CD4-positive, alpha-beta memory T cell (primary cell): ENCODE measurements at places on chromosomes 5 and 9. TPM values are rescaled to one million over a fixed set of nuclear protein-coding genes. Genes with fewer than 3 reads are reported as not detected.
A peak's percentile ranks its signal among the peaks of the same experiment; 100 is the strongest.

GRCh38 chr5:180171568-180172094, 37.4 kb downstream of the RASGEF1C start:
- no peak overlapping the region for H3K27ac ChIP-seq
- no peak overlapping the region for H3K4me3 ChIP-seq
- DNase-seq, result no peak
- H3K4me1 ChIP-seq, result no peaks in the 10 kb centered on the region
- no peaks in the 10 kb centered on the region for H3K27me3 ChIP-seq
- no peaks in the 10 kb centered on the region for H3K36me3 ChIP-seq

- no peaks in the 10 kb centered on the region for H3K27me3 ChIP-seq
- peak; percentile 7 for DNase-seq
- H3K27ac ChIP-seq, result no peak overlapping the region
These were observed 36.6 kb downstream of the CTNNA1 start for GRCh38 chr5:138789771-138790242.

DNA sequence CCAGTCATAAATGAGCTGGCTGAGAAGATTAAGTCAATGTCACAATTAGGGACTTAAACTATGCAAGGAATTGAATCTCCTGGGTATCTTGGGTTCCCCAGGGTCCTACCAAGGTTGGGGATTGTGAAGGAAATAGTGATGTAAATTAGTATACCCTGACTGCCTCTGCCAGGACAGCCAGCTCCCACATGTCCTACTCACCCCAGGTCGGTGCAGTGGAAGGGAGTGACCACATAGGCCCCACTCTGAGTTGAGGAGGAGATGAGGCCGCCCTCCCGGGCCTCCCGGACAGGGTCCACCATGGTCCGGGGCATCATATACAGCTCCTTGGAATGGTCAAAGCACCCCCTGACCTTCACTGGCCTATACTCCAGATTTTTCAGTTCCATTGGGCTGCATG, 2.7 kb downstream of the SURF1 start:
- no peak overlapping the region for H3K27ac ChIP-seq
- H3K36me3 ChIP-seq, result peaks cover 43% of the 10 kb centered on the region
- no peaks in the 10 kb centered on the region for H3K27me3 ChIP-seq
- H3K4me3 ChIP-seq, result no peak overlapping the region
- H3K4me1 ChIP-seq, result peaks cover 46% of the 10 kb centered on the region
- no peak for DNase-seq

Gene KCNIP1
- total RNA-seq, result not detected

Gene ADRB2
- 6.1 TPM for total RNA-seq

Gene ANKRD18A
- 14.3 TPM for total RNA-seq

Gene GABBR2
- not detected for total RNA-seq
